ENCODE measurements at places on chromosomes 3 and 15.

- DNase-seq, result no peak
These were observed 483 bp downstream of the IQCF6 start for GRCh38 chr3:51778554-51778953.

DNA sequence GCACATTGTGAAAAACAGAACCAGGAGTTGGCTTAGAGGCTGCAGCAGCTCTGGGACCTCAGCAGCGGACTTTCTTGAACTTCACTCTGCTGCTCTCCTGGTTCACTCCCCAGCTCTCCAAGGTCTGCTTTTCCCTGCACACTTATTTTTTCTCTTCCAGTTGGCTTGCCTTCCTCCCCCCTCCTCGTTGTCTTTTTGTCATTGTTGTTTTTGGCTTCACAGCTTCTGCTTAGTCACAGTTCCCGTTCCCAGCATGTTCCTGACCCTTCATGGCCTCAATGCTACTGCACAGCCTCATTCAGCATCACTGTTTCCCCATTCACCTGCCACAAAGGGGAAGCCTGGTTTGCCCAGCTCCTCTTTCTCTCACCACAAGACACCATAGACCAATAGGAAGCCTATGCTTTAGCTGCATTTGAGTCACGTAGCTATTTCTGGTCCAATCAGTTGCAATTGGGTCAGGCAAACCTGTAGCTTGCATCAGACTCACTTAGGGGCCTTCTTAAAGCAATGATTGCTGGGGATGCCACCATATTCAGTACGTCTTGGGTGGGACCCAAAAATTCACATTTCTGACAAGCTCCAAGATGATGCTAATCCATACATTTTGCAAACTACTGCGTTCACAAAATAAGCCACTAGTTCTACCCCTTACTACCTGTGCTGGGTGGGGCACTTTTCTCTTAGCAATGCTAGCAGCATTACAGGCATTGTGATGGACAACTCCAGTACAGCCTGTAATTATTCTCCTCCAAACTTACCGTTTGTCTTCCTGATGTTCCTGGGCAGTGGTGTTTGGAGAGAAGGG, 7.8 kb upstream of the SUMF1 start:
- no peak for DNase-seq

DNA sequence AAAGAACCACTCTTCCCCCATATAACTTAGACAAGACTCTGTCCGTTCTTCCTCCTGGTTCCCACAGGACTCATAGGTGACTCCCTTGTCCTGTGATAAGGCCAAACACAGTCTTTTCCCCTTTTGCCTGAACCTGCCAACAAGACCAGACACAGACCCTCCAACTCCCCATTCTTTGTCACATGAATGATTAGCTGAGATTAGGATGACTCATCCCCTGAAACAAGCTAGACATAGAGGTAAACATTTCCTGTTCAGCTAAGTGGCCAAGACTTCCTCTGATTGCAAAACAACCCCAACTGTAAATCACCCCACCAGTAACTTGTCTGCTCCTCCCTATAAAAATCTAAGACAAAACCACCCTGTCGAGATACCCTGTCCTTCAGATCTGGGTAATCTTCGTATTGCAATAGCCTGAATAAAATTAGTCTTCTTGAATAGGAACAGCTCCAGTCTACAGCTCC, 11.4 kb upstream of the HTR3E start:
- DNase-seq, result no peak

DNA sequence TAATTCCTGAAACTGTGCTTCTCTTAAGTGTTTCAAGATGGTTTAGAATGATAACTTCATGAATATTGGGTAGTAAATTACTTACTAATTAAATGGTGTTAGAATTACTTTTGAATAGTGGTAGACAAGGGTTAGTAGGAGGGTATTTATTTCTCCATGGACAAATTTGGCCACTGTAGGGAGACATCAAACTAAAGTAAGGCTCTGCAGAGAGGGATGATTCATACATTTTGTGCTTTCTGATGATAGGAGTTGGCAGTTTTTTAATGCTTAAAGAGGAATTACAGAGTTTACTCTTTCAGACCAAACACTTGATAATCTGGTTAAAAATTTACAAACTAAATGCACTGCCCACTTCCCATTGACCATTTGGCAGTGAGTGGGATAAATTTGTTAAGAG, 127.6 kb downstream of the NAALADL2 start:
- DNase-seq, result no peak

GRCh38 chr3:170233530-170233929, 11.3 kb downstream of the PRKCI start:
- no peak for DNase-seq

DNA sequence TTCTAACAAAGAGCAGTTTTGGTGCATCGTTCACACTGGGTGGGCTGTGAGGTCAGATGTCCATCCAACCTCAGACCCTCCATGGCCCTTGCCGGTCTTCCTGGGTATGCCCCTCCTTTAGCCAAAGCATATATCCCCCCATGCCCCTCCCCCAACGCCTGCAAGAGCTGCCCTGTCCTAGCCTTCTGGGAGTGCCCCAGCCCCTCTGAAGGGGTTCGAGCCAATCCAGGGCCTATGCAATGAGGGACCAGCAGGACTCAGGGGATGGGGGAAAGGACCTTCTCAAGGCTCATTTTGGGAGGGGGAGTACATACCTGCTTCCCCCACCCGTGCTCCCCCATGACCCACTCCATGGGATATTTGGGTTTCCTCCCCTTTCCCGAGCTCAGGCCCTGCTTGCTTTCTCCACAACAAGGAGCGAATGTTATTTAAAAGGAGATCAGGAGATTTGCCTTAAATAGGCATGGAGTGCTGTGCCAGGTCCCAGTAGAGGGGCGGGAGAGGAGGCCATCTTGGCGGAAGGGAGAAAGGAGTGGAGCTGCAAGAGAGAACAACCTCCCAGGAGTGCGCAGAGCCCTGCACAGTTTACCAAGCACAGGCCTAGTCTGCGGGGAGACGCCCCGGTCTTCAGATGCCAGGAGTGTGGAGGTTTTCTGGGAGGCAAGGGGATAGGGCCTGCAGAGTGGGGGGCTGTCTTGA, 18.2 kb downstream of the PIF1 start:
- DNase-seq, result no peak
